ENCODE measurements at places on chromosomes 5 and 9.

DNA sequence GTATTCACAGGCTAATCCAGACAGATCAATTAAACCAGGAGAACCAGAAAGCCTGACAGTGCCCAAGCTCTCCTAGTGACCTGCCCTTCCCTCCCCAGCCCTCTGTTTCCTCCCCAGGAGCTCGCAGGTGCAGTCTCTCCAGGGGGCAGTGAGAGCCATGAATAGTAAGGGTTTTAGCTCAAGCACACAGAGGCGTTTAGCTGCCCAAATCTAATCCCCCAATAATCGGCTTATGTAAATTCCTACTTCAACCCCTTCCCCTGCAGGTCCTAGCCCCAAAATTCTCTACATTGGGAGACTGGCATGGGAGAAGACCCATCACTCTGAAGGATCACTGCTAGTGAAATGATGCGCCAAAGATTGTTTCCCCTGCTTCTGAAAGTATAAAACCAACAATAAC lies 10.5 kb upstream of the TAL2 start:
- no peak for DNase-seq

- DNase-seq, result no peak
Observed at GRCh38 chr9:87147839-87148238, 200.5 kb upstream of the GAS1 start.

DNA sequence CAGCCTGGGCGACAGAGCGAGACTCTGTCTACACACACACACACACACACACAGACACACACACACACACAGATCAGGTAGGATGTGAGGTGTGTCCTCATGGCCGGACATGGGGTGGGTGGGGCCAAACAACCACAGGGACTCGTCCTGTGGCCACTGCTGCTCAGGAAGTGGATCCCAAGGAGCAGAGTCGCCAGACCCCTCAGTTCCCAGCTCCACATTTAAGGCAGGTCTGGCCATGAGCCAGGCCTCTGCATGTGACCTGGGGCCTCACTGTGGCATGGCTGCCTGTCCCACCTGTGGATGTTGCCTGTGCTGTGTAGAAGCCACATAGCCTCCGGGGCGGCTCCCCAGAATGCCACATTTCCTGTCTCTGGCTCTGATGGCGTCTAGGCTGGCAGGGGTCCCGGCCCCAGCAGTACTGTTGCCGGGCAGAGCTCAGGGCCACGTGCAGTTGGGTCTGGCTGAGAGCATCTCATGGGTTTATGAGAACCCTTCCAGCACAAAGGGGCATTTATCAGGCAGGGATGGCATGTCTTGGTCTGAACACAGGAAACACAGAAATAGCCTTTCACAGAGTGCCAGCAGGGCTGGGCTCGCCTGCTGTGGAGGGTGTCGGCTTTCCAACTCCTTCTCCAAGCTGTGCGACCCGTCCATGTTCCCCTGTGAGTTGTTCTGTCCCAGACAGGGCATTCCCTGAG lies 9.9 kb upstream of the NINJ1 start:
- peak; percentile 40 for DNase-seq

DNA sequence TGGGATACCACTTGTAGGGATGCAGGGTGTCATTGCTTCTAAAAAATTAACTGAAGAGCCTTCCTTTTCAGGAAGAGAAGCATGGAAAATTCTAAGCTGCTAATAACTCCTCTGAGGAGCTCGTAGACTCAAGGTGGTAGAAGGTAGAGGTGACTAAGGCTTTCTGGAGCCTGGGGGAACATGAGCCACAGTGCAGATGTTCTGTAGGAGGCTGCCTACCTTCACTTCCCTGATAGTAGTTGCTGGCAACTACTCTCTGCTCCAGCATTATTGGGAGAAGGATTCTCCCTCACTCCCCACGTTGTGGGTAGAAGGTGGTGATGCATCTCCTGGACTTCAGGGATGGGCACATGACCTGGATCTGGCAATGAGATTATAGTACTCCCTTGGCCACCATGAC lies 86.7 kb upstream of the STARD4 start:
- no peak for DNase-seq

DNA sequence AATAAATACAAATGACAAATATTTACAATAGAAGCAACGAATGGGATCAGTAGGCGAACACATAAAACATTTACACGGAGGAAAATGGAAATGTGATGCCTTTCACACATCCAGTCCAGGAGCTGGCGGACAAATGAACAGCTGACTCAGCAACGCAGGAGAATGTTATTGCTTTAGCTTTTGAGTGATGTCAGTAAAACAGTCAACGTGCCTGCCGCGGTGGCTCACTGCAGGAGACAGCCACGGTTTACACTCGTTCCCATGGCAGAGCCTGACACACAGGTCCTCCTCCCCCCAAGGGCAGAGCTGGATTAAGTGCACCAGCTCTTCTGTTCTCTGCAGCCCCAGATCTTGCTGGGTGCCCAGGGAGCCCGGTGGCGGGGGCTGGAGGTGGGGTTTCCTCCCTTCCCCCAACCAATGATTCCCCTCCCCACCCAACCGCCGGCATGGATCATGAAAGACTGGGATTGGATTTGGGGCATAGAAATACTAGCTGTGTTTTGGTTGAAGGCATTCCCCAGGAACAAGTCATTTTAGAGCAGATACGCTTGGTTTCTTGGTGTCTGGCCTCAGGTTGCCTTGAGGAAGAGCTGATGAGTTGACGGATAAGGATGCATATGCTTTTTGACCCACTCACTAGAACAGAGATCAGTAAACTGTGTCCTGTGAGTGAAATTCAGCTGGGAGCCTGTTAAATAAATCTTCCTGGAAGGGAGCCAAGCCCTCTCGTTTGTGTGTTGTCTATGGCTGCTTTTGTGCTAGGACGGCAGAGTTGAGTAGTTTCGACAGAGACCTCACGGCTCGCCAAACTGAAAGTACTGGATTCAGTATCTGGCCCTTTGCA lies 12.5 kb downstream of the STC2 start:
- DNase-seq, result no peak

DNA sequence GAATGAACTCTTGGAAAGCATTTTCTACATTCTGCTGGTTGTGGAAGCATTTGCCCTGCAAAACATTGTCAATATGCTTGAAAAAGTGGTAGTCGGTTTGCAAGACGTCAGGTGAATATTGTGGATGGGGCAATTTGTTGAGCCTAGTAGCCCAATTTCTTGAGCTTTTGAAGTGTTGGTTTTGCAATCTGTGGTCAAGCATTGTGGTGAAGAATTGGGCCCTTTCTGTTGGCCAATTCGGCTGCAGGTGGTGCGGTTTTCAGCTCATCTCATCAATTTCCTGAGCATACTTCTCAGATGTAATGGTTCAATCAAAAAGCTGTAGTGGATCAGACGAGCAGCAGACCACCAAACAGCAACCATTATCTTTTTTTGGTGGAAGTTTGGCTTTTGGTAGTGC lies 426.8 kb upstream of the CDH9 start:
- DNase-seq, result no peak

GRCh38 chr9:7166074-7166473 lies 408.3 kb downstream of the KDM4C start:
- DNase-seq, result no peak

GRCh38 chr5:180682560-180682959 lies 33.2 kb upstream of the FLT4 start:
- no peak for DNase-seq

DNA sequence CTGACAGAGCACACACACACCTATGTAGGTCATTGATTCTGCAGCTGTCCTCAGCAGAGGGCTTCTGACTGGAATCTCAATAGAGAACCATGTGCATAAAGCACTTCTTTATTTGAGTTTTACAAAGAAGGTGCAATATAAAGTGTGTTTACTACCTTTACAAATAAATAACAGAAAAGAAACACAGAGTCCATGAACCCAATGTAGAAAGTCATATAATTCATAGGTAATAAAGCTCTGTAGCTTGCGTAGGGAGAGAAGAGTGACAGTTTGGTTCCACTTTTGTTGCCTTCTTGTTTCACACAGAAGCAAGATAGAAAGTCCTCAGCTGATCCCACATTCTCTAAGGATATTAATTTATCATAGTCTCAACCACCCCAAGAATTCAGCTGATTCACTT lies 149.5 kb downstream of the GABRG2 start:
- no peak for DNase-seq

DNA sequence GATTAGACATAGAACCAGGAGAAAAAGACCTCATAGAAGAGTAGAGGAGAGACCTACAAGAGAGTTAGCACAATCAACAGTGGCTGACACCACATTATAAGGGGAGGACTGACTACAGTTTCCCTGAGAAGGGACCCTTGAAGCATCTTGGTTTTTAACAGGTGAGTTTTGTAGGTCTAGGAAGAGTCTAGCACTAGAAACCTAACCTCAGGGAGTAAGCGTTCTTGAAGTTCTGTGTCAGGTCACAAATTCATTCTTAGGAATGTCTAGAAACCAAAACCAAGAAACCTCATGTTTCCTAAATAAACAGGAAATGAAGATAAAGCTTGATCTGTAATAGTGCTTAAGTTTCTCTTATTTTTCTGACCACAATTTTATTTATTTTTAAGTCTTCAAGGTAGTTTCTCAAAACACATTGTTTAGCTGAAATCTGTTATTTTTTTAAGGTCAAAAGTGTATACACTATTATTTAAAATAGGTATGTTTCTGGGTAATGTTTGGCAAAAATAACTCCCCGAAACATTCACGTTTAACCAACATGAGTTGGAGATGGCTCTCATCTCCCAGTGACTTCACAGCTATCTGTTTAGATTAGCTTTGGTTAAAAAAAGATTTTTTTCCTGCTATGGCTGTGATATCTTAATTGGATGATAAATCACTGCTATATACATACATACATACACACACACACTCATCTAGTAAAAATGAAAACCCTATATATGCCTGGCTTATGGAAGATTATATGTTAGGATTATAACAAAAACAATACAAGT lies 37.1 kb downstream of the MAP3K1 start:
- DNase-seq, result no peak

DNA sequence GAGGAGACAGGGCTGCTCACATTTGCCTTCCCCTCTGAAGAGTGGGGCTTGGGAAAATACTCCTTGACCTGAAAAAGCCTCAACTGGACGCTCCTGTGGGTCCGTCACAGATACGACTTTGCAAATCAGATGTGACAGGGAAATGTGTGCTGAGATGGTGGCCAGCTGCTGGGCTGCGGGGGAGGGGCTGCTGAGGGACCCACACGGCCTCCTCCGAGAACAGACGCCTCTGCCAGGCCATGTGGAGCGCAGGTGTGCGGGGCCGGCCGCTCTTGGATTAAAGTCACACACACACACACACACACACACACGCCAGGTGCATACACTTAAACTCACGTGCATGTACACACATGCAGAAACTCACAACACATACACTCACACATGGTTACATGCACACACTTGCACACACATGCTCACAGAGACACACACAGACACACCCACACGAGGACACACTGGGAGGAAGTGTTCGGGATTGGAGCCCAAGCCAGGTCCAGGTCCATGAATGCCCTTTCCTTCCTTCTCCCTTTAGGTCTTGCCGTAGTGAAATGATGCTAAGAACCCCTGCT lies 167.4 kb downstream of the GAPVD1 start:
- DNase-seq, result peak; percentile 50

DNA sequence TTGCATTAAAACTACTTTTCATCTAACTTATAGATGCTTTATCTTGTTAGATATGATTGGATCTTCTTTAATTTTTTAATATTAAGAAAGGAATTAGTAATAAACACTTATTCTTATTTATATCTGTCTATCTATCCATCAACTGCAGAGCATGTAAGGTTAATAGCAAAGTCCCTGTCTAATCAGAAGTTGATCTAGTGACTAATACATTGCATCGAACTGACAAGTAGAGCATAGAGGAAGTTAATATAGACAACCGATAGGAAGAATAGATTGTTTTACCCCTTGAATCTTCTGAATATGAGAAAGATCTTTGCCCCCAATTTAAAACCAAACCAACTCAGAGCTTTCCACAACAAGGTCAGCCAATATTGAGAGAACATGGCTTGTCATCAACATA lies 862.0 kb upstream of the CDH6 start:
- no peak for DNase-seq

DNA sequence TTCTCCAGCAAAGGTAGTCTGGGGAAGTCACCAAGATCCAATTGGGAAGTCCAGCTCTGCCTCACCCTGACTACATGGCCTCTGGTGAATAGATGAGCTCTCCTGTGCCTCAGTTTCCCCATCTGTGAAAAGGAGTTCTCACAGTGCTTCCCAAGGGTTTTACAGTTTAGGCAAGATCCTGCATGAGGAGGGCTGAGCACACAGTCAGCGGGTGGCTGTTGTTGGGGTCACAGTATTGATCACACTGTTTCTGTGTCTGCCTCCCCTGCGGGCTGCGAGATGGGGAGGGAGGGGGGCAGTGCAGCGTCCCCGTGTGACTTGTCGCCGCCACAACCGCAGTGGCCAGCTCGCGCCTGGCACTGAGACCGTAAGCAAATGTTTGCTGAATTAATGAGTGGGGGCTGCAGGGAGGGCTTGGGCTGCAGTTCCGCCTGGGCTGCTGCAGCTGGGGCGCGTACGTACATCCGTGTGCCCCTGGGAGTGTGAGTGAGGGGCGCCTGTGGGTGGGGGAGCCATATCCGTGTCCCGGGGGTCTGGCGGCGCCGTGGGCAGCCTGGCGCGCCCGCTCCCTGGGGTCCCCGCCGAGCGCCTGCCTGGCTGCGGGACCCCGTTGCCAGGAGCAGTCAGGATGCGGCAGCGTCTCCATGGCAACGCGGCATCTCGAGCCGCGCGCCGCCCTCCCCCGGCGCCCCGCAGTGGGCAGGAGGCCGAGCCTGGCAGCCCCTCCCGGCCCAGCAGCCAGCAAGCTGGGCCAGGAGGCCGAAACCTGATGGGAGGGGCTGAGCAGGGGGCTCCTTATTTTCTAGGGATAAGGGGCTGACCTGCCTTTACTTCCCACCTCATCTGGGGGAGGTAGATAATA lies 31.4 kb upstream of the PSD2 start:
- DNase-seq, result no peak

DNA sequence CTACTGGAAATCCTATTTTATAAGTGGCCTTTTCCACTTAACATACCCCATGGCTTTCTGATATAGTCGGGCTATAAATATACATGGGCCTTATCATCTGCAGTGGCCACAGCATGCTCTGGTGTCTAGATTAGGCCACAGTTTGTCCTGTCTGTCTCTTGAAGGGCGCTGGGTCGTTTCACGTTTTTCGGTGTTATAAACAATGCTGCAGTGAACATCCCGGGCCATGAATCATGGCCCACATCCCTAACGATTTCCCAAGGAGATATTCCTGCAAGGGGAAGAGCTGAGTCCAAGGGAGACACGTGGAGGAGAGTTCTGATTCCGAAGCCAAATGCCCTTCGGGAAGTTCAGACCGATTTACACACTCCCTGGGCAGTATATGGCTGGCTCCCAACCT lies 8.4 kb downstream of the PLPP7 start:
- no peak for DNase-seq

GRCh38 chr5:180119903-180120236 lies 48.3 kb upstream of the RNF130 start:
- no peak for DNase-seq

- no peak for DNase-seq
Observed at GRCh38 chr9:121367306-121368137, 2.5 kb downstream of the STOM start.

GRCh38 chr5:132669966-132670882 lies 3.6 kb upstream of the IL4 start:
- no peak for DNase-seq

Measured in psoas muscle (tissue), 8 donors.